ENCODE measurements at places on chromosomes 5 and 9.

DNA sequence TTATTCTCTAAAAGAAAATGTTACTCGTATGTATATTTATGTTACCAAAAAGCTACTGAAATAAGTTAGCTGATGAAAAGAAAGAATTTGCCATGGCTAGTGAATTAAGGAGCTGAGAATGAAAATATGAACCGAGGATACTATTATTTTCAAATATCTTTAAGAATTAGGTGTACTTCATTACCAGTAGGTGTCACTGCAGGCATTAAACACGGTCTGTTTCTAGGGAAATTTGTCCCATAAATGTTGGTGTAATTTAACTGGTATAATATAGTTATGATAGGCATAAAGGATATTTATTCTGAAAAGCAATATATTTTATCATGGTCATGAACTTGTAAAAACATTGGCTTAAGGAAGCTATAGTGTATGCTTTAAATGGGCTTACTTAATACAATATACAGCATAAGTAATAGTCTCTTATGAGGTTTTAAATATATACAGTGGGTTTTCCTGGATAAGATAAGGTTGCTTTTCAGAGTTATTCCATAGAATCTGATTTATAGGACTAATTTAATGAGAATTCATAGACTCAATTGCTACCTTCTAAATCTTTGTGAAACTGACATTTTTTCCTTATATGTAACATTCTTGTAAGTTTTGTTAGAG is 72.4 kb upstream of the MPDZ start:
- peak; percentile 70 for DNase-seq

DNA sequence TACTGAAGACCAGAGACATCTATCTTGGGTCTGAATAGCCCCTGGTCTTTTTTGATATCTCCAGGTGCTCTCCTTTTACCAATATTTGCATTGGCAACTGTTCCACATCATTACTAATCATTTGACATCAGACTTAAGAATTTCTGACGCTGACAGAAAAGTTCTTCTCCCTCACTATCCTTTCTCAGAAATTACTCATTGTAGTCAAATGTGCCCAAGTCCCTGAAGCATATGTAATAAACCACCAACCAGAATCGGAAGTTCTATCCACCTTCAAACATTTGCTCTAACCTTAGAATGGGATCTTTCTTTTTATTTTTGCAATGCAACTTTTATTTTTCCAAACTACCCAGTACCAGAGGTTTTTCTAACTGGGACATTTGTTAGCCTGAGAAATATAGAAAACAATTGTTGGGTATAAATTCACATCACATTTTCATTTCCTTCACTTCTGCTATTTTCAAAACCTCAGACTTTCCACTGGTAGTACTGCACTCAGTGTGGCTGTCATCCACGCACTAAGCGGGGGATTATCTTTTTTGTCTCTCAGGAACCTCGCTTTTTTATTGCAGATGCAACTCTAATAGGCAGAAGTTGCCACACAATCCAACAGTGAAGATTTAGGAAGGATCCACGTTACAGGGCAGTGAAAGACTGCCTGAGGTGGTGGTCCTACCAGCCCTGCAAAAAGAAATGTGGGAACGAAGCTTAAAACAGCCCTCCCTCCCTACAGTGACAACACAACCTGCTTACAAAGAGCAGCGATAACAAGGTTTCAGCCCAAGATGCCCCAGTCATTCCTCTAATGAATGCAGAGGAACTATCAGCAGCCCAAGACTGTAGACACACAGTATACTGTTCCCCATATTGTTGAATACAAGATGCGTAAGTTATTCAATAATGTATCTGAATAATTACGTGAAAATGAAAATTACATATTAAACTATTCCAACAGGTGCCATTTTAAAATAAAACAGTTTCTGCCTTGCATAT is 201.2 kb downstream of the EBF1 start:
- DNase-seq = no peak

DNA sequence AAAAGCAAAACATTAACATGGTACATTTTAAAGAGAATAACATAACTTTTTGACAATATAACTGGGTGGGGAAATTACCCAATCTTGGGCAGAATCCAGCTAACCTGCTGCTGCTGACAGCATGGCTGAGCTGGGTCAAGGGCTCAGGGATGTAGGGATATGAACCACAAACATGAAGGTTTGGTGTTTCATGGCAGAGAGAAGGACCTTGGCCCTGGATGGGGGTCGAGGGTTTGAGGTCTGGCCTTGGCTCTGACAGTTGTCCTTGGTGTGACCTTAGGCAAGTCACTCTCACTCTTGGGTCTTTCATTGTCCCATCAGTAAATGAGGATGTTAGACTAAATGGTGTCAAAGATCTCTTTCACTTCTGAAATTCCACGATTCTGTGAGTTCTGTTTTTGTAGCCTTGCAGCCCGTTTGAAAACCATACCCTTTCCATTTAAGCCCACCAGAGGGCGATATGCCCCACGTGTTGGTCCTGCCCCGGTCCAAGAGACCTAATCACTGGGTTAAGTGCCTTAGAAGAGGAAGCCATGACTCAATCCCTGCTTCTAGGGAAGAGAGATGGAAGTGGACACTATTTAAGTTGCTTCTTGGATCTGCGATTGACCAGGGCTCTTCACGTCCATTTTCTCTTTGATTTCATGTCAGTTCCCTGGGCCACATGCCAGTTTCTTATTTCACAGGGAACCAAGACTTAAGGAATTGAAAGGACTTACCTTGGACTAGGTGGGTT is 56.8 kb upstream of the TEX48 start:
- DNase-seq = peak; percentile 79

DNA sequence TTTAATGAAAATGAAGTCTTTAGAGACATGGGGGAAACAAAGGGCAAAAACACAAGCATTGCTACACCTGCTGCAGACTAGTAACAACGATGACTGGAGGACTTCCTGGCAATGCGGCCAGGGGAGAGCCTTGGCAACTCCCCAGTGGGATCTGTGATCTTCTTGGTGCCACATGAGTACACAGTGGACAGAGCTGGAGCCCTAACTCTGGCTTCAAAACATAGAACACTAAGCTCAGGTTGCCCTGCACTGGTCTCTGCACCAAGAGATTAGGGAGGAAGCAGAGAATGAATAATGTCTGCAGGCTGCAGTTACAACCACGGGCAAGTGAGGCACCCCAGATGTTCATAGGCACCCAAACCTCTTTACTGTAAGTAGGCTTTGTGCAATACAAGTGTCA is 91.1 kb downstream of the MRPS27 start:
- DNase-seq = no peak

GRCh38 chr5:154753792-154754191 is 1.4 kb upstream of the LARP1 start:
- peak; percentile 98 for DNase-seq

DNA sequence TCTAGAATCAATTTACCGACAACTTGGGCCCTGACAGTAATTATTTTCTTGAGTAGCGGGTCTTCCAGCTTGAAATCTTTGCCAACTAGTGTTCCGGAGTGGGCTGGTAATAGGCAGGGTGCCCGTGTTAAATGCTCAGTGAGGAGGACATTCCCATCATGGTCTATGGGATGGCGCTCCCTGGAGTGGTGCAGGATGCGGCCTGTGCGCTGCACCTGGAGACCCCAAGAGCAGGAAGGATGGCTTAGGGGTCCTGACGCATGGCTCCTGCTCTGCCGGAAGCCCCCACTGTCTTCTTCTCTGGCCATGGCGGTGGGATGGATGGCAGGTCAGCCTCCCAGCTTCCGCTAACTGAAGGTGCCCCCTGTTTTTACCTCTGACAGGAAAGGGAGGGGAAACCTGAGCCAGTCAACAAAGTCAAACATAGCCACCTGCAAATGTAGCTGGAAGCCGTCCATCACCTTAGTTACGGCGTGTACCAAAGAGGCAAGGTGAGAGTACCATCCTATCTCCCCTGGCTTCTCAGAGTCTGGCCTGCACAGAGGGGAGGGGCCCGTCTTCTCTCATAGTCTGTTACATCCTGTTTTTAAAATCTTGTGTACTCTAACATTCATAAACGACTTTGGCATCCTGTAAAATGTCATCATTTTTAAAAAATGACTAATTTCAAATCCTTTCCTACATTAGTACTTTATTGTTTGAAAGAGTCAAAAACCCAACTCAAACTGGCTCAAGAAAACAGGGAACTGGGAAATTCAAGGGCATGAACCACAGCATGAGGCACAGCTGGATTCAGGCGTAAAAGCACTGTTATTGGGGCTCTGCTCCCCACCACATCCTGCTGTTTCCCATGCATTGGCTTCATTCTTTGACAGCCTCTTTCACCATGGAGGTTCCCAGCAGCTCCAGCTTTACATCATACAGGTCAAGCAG is 28.5 kb upstream of the UNC5A start:
- no peak for DNase-seq

GRCh38 chr5:179290681-179291540 is 54.4 kb downstream of the ADAMTS2 start:
- no peak for DNase-seq

DNA sequence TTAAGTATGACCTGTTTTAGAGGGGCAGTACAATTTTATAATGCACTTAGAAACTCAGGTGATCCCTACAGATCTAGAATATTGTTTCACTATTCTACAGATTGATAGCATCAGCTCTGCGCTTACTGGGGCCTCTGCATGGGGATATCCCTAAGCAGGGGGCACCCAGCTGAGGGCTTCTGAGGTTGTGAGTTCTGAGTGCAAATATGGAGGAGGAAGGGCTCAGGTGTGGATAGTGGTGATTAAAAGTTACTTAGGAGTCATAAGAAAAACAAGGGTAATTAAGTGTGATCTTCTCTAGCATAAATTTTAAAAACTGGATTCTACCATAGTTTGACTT is 274.4 kb downstream of the EFNA5 start:
- no peak for DNase-seq

GRCh38 chr9:116494815-116495634 is 192.1 kb upstream of the TRIM32 start:
- DNase-seq = no peak

- no peak for DNase-seq
Measured at GRCh38 chr9:80937645-80938044, 751.7 kb downstream of the TLE1 start.

- DNase-seq = no peak
Measured at GRCh38 chr9:133518200-133518599, 6.6 kb downstream of the MYMK start.

- no peak for DNase-seq
Measured at GRCh38 chr9:129258823-129259301, 80.8 kb upstream of the IER5L start.

- no peak for DNase-seq
Measured at GRCh38 chr9:135616619-135617537, 22.5 kb downstream of the GLT6D1 start.

GRCh38 chr9:127612939-127613582 is 984 bp downstream of the STXBP1 start:
- DNase-seq = peak; percentile 82

DNA sequence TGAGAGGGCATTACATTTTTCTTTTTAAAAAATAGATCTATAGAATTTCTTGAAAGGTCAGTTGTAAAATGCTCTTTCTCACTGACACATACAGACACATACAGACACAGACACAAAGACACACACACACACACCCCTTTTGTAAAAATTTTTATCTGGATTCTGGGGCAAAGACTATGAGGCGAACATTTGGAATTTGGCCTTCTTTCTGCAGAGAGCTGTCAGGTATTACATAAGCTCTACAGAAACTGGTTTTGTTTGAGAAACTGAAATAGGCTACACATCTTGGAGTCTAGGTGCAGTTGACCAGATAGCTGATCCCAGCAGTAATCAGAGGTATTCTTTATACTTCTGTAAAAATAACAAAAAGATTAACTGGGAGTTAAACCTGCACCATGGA is 315.9 kb upstream of the RPS23 start:
- peak; percentile 14 for DNase-seq

DNA sequence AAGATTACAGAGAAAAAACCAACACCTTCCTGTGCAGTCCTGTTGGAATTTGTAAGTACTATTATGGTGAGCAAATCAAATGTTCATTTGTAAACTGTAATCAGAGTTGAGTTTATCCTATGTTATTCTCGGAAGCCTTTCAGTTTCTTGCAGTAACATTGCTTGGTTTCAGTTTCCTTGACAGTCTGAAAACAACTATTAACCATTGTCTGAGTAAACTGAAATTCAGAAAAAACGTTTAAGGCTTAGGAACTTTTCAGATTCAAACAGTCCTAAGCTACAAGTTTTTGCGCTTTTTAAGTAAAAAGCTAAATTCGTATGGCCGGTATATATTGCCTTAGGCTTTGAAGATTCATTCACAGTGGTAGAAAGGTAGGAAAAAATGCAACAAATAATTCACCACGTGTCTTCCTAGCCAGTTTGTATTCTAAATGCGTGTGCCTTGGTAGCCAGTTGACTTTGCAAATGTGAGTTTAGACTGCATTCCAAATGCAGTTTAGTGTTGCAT is 2.5 kb downstream of the GPBP1 start:
- DNase-seq = peak; percentile 60

- no peak for DNase-seq
Measured at GRCh38 chr9:111064160-111064837, 26.0 kb upstream of the LPAR1 start.

- DNase-seq = peak; percentile 89
Measured at GRCh38 chr9:72365525-72366256, 683 bp upstream of the ZFAND5 start.

GRCh38 chr5:175471196-175471595 is 7.2 kb upstream of the SFXN1 start:
- DNase-seq = no peak

DNA sequence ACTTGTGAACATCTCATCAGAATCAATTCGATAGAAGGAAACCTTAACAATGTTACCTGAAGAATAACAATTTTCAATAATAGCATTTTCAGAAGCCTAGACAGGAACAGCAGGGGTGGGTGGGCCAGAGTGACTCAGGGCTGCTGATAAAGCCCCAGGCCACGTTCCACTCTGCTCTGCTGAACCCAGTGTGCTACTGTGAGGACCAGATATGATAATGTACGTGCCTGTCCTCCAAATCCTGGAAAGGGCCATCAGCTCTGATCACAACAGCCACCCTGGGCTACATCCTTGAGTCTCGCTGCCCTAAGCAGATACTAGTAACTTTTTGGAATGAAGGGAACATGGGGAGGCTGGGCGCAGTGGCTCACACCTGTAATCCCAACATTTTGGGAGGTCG is 91.3 kb downstream of the PRRT1B start:
- no peak for DNase-seq

- DNase-seq = no peak
Measured at GRCh38 chr5:138246334-138246733, 28.1 kb downstream of the GFRA3 start.

DNA sequence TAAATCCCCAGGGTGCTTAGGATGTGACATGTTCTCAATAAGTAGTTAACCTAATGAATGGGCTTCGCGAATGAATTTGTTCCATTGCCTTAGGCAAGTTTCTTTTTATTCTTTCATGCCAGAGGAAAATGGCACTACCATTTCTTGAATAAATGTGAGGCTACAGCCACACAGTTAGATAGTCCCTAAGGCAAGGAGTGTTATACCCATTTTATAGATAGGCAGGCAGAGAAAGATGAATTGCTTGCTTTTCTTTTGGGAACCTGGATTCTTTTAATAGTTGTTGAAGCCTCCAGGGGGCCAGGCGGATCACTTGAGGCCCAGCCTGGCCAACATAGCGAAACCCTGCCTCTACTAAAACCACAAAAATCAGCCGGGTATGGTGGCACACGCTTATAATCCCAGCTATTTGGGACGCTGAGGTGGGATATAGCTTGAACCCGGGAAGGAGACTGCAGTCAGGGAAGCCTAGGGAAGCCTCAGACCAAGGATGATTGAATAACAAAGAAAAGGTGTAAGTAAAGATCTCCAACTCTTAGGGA is 943 bp downstream of the NOP16 start:
- DNase-seq = no peak

- DNase-seq = no peak
Measured at GRCh38 chr9:33291031-33291397, 698 bp downstream of the NFX1 start.

- DNase-seq = peak; percentile 82
Measured at GRCh38 chr9:89225991-89226471, 47.4 kb upstream of the SHC3 start.

- no peak for DNase-seq
Measured at GRCh38 chr9:110142868-110143481, 65.0 kb downstream of the C9orf152 start.
